ENCODE measurements at places on chromosomes 6 and 20.

- no peak for DNase-seq
Observed at GRCh38 chr6:13508711-13509705, 21.6 kb upstream of the GFOD1 start.

GRCh38 chr6:139443231-139444112, 69.0 kb upstream of the CITED2 start:
- no peak for DNase-seq

- DNase-seq: no peak
Observed at GRCh38 chr20:50281831-50282591, 91.4 kb downstream of the CEBPB start.

- DNase-seq: peak; percentile 42
Observed at GRCh38 chr6:89411145-89412070, 665 bp downstream of the RRAGD start.

DNA sequence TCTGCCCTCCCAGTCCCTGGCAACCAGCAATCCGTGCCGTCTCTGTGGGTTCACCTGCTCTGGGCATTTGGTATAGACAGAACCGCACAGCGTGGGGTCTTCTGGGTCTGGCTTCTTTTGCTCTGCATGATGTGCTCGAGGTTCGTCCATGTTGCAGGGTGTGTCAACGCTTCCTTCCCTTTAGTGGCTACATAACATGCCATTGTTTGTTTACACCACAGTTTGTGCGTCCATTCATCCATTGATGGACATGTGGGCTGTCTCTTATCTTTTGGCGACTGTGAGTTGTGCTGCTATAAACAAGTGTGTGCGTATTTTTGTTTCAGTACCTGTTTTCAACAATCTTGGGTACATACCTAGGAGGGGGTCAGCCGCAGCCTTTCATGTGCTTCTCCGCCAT, 149.5 kb upstream of the RPS6KA2 start:
- no peak for DNase-seq

DNA sequence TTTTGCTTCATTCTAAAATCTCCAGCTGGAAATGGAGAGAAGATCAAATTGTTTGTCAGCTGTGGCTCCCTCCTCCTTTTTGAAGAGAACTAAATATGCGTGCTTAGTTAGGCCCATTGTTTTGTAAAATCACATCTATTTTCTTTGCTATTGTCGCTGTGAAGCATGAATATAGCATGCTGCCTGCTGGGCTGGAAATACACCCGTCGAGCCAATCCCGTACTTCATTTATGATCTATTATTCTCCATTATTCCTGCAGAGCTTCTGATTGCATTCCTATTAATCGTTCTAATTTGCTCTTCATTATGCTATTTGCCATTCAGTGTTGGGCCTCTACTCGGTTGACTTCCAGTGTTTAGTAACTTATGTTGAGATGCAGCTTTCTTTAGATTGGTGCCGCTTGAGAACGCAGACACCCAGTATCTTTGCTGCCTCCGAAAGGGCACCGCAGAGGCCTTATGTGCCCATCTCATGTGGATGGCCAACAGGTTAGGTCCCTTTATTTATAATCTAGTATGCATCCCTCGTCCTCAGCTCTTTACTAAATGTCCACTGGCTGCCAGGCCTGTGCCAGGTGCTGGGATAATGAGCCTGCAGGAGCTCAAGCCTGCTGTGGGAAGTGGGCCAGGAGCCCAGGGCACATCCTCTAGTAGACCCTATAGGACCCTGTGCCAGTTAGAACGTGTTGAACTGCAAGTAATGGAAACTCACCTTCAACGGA, 45.6 kb downstream of the FAM50B start:
- DNase-seq: no peak

DNA sequence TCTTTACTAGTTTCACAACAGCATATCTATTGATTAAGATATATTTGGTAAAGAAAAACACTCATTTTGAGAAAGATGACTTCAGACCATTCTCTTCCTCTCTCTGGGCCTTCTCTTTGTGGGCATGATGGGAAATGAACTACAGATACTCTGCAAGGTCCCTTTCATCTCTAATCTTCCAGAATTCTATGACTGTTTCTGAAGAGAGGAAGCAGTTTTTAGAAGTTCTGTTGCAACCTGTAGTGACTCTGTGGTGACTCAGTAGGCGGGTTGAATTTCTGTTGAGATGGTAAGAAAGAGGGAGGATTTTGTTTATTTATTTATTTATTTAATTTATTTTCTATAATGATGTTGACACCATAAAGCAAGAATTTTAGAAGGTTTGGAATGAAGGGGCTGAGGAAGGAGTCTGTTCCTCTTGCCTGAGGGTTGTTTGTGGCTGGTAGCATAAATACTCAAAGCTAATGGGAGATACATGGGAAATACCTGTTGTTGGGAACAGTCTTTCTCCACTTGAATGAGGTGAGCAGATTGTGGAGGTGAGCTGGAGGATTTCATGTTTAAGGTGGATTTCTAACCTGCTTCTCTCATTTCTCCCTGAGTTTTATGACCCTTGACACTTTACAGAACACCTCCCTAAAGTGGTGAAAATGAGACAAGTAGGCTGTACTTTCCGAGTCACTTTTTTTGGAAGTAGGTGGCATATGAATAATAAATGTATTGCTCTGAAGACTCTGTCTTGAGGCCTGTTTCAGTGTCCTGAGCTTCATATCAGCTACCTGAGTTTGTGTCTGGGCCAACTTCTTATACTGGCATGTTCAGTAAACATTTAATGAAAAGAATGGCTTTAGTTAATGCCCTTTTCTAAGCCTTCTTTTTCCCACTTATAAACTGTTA, 15.0 kb downstream of the ACSS2 start:
- DNase-seq: no peak

- no peak for DNase-seq
Observed at GRCh38 chr20:50320901-50321796, 130.5 kb downstream of the CEBPB start.

DNA sequence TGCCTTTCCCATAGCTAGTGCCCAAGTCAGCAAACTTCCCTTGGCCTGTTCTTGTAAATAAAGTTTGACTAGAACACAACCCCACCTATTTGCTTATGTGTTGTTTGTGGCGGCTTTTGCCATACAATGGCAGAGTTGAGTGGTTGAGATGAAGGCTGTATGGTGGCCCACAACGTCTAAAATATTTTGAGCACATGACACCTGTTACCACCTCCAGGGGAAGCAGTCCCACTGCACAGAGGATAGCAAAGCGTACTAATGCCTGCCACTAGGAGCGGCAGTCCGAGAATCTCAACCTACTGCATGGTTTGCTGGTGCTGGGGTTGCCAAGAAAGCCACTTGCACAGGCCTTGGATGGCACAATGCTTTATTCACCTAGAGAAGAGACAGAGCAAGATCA, 58.6 kb downstream of the TGM2 start:
- DNase-seq: no peak

DNA sequence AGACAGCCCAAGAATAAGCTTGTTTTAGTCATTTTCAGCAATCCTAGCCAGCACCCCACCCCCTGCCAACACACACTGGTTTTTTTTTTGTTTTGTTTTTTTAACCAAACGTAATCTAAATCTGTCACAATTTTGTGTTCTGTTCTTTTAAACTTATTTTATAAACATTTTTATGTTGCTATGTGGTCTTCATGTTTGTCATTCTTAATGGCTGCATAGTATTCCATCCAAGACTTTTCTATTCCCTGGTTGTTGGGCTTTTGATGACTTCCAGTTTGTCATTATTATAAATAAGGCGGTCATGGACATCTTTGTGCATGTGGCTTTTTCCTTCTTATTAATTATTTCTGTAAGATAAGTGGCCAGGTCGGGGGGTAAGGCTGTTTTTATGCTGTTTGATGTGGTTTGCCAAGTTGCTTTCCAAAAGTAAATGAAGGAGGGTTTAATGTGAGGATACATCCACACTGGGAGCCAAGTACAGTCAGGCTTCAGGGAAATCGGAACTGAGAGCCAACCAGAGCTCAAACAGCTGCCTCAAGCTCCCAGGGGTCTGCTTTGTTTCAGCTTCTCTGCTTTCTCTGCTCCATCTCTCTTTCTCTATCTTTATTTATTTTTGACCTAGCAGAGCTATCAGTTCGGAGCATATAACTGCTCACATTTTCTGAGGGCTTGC, 125.8 kb downstream of the VEGFA start:
- peak; percentile 37 for DNase-seq

GRCh38 chr20:46530640-46531039, 17.3 kb upstream of the ZNF334 start:
- no peak for DNase-seq

DNA sequence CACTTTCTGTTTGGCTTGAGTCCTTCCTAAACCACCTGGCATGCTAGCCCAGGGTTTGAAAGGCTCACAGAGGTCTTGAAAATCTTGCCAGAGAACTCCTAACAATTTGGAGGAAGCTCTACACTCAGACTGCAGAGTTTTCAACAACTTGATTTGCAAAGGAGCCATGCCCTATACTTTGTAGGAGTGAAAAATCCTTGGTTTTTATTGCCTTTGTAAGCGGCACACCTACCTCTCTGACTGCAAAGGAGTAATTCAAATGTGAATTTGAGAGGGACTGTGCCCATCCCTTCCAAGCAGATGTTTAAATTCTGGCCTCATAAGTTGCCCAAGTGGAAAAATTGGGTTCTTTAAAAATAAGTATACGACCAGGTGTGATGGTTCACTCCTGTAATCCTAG, 41.5 kb downstream of the SLC2A12 start:
- DNase-seq: no peak

DNA sequence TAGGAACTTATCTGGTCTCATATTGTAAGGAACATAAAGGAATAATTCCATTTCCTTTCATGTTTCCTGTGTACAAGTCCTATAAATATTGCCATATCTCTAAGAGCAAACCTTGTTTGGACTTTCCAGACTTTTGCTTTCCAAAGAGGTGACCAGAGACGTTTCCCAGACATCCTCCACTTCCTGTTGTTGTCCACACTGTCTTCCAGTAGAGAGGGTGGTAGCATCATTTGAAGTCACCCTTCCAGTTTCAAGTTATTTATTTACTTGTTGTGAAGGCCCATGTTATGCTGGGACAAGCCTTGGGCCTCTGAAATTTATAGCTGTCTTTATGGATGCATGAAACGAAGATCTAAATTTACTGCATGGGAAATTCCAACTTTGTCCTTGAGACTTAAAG, 10.6 kb upstream of the TGM3 start:
- no peak for DNase-seq

GRCh38 chr6:347951-348859, 43.3 kb upstream of the IRF4 start:
- no peak for DNase-seq
